CD8-positive, alpha-beta T cell (primary cell): ENCODE measurements at places on chromosomes 1 and 21.

DNA sequence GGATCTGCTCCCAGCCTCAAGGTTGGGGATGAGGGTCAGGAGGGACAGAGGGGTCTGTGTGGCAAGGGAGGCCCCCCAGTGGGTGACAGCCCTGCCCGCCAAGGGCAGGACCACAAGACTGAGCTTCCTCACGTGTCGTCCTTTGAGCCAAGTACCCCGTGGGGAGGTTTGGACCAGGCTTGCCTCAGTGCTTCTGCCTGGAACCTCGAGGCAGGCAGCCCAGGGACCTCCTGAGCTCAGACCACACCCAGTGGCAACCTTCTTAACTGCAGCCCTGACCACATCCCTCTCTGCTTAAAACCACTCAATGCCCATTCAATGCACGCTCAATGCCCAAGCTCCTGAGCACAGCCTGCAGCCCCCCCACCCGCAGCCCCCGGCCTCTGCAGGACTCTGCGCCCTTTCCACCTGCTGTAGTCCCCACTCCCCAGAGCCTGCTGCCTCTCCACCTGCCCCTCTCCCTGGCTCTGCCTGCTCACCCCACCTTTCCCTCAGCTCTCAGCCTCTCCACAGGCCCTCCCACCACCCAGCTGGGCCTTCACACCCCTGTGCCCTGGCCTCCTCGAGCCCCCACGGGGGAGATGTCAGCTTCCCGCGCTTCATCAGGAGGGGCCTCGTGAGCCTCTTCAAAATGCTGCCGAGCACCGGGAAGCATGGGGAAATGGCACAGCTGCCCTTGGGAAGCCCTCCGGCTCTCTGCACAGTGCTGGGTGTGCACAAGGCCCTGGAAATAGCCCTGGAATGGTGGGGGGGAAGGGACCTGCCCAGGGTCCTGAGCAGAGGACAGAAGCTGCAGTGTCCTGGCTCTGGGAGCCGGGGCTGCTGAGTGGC lies 129.3 kb upstream of the VAMP3 start:
- DNase-seq, result no peak

DNA sequence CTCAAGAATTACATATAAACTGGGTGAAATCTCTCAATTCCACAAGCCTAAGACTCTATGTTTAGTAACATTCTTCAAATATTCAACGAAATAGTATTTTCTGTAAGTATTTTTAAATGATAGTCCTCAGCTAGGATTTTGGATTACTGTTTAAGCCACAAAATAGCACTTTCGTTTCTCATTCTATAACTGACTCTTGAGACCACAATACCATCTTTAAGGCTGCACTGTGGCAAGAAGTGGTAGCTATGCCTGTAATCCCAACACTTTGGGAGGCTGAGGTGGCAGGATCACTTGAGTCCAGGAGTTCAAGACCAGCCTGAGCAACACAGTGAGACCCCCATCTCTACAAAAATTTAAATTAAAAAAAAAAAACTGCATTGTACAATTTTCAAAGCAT lies 126.7 kb downstream of the CDC42BPA start:
- no peak for DNase-seq

- peak; percentile 43 for DNase-seq
These were observed 119.7 kb downstream of the HHAT start for GRCh38 chr1:210448297-210448892.

DNA sequence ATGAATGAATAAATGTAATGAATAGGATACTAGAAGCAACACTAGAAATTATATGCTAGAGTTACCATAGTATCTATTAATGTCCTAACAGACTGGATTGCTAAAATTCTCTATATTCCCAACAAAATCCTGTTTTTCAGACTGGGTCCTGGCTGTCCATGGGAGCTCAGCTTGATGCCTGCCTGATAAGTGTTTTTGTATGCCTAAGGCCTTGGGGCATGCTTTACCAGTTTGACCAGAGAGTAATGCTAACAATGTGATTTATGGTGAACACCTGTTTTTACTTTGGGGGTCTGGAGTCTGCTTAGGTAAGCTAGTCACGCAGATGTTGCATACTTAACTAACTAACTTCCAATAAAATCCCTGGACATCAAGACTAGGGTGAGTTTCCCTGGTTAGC lies 318.8 kb upstream of the DEPDC1 start:
- DNase-seq, result no peak

GRCh38 chr1:233440951-233441401 lies 113.5 kb downstream of the MAP3K21 start:
- no peak for DNase-seq

GRCh38 chr1:36572142-36572715 lies 89.5 kb upstream of the CSF3R start:
- no peak for DNase-seq

DNA sequence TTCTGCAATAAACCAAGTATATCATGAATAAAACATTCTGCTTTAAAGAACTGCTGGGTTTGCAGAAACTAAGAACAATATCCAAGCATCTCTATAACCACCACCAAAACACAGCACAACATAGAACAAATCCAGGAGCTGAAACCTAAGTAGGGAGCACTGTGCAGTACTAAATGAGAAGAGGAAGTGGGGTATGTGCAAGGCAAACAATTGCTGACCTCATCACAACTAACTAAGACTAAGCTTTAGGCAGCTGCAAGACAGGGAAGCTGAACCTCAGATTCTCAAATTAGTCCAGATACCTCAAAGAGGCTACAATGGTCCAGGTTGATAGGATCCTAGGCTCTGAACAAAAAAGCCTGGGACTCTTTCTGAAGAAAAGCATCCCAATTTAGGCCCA lies 172.6 kb downstream of the SLC44A5 start:
- DNase-seq, result no peak

DNA sequence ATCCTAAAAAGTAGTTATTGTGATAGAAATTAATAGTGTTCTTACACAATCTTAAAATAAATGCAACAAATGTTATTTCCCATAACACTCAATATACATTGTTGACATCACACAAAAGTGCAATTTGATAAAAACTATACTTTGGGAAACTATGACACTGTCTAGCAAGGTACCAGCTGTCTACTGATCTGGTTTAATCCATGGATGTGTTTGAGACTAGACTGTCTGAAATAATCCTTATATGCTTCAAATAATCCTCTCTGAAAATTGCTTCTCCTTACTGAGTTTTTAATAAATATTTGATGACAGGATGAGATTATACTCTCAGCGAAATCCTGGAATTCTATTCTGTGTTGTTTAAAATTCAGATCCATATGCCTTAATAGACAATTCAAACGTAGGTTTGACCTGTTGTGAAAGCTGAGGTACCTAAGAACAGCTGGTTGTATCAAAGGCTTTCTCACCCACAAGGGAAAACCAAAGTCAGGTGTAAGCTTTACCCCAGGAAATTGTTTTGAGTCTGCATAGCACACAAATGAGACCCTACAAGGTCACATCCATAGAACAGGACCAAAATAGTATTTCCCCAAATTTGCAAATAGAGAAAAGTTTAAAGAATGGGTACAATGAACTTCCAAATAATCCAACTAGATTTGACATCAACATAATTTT lies 8.8 kb upstream of the GFI1 start:
- no peak for DNase-seq
